ENCODE measurements at places on chromosomes 1 and 21.

- DNase-seq: no peak
Observed at GRCh38 chr1:207904391-207904790, 6.5 kb downstream of the CD34 start.

DNA sequence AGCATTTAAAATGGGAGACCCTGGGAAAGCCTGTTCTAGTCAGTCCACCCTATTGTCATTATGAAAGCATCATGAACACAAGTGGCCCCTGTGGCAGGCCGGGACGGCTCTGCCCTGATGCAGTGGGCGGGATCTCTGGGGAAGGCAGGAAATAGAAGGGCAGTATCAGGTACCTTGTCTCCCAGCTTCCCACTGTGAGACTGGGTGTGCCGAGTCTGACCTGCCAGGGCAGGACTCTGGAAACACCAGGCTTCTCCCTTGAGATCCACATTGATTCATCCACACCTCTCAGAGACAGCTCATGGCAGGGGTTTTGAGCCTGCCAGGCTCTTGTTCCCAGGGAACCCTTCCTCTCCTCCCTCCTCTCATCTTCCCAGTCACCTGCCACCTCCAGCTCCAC is 24.5 kb upstream of the GNPAT start:
- DNase-seq: no peak

DNA sequence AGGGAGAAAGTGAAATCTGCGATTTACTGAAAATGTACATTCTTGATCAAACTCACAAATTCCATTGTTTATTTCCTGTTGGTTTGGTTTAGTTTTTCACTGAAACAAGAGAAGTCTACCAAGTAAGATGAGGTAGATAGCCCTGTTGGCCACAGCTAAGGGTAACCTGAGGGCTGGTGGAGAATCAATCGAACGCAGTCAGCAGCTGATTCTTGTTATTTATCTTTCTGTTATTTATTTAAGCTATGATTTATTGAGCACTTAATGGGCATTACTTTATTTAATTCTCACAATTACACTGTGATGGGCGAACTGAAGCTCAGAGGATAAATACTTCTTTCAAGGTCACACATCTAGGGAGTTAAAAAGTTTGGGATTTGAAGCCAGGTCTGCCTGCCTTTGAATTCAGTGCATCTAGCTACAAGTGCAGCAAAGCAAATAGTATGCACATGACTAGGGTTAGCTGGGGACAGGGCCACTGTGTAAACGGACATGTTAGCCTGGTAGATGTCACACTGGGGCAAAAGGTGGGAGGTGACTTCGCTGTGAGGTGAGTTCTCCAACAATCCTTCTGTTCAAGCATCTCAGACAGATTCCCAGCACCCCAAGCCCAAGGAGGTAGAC is 106.5 kb upstream of the GADD45A start:
- no peak for DNase-seq

GRCh38 chr1:219443763-219444162 is 169.1 kb downstream of the ZC3H11B start:
- no peak for DNase-seq

DNA sequence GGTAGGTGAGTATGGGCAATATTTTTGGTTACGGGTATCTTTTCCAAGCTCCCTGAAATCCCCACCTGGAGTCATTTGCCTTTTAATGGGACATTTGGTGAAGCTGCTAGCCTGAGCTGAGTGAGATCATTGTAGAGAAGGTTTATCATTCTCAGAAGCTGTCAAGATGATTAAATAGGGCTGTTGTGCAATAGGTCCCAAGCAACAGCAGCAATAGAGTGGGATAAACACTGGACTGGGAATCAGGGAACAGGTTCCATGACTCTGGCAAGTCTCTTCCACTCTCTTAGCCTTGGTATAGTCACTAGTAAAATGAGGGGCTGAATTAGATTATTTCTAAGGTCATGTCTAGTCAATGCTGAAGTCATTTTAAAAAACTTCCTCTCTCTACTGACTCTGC is 30.3 kb upstream of the FAM78B start:
- DNase-seq: no peak

DNA sequence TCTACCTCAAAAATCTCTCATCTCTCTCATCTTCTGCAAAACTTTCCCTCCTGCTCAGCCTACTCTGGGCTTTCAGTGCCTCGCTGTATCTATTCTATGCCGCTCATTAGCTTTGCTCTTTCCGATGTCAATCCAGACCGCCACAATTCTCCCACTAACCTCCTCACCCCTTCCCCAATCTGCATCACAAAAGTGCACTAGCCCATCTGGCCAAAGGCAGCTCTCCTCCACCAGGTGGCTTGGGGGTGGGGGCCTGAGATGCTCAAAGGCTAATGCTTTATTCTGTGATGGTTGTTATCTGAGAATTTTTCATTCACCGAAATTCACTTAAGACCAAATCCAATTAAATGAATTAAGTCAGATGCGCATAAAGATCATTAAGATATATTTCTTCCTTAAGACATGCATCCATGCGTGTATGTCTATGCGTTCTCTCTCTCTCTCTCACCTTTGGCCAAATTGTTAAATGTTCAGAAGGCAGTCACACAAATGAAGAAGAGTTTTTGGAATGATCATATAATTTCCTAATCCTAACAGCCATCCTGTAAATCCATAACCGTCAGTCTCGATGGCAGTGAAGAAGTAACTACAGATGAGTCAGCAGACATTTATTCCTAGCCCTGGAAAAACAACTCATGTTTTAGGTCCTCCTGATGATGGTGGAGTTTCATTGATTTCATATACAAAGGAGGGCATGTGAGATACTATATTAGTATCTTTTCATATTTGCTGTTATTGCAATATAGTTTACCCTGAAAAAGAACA is 111.3 kb downstream of the C1orf21 start:
- no peak for DNase-seq

GRCh38 chr1:37811027-37811655 is 3.1 kb upstream of the YRDC start:
- DNase-seq: peak; percentile 90

DNA sequence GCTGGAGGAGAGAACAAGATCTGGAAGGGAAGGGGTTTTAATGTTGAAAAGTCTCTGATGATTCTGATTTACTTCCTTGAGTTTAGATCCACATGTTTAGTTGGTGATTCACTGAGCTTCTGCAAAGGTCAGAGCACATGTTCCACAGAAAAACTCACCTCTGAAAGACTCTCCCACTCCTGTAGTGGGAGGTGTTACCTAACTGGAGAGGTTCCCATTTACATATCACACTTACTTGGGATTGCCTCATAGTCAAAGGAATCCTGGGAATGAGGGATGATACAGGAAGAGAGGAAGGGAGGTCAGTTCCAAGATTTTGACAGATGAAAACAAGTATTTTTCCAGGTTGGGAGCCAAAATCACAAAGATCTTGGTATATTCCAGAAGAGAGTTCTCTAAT is 2.7 kb upstream of the NTNG1 start:
- DNase-seq: no peak

- DNase-seq: no peak
Observed at GRCh38 chr1:31215065-31215570, 24.6 kb downstream of the NKAIN1 start.

- DNase-seq: no peak
Observed at GRCh38 chr1:15717418-15718125, 18.5 kb upstream of the SLC25A34 start.

DNA sequence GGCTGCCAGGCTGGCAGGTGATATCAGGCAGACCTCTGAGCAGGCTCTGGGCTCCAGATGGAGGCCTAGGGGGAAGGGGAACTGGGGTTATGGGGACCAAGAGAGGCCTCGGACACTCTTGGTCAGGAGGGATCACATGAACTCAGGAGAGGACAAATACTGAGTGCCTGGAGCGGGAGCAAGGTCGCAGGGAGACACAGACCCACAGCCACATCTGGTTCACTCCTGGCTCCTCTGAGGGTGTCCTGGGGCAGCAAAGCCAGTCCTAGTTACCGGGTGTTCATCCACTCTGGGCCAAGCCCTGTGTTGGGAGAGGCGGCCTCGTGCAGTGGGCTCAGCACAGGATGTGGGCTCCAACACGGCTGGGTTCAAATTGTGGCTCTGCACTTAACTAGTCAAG is 239.0 kb downstream of the PTPRU start:
- no peak for DNase-seq

GRCh38 chr1:215667761-215668160 is 100.7 kb downstream of the KCTD3 start:
- no peak for DNase-seq

DNA sequence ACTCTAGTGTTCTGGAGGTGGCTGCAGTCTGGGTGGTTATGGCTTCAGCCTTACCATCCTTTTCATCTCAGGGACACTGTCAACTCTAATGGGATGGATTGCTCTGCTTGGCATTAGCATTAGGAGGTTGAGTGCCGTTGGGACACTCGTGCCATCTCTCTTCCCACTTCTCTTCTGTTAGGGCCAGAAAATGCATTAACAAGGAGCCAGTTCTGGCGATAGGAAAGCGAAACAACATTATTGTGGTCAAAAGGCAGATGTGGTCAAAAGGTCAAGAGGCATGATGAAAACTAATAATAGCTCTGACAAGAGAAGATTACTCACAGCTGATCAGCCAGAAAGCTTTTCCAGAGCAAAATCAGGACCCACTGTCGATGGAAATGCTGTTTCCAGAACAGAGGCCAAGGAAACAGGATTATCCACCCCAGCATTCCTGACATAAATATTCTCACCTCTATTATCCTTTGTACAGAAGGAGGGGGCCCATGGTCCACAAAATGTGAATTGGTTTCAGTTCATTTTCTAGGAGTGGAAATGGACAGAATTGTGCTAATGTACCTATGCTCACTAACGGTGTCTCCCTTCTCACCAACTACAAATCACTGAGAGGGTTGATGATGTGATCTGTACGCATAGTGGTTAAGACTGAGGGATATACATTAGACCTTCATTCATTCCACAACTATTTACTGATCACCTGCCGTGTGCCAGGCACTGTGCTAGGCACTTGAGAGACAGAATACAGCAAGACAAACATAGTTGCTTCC is 72.0 kb downstream of the ST6GALNAC5 start:
- no peak for DNase-seq

GRCh38 chr1:229478852-229479251 is 29.3 kb downstream of the NUP133 start:
- DNase-seq: no peak

DNA sequence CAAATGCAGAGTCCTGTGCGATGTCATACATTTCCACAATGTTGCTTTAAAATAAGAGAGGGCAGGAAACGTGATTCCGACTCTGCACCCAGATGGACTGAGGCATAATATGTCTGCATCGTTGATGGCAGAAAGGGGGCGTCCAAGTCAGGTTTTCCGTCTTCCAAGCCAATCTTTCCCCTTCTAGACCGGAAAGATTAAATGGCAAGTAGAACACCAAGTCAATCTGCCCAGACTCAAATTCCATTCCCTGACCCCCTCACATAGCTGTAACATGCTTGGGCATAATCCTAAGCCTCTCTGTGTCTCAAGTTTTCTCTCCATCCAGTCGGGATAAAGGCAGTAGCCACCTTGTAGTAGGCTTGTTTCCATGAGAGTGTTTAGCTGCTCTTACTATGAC is 14.4 kb downstream of the PCP4 start:
- no peak for DNase-seq

GRCh38 chr1:233033361-233033760 is 83.0 kb downstream of the NTPCR start:
- DNase-seq: no peak

DNA sequence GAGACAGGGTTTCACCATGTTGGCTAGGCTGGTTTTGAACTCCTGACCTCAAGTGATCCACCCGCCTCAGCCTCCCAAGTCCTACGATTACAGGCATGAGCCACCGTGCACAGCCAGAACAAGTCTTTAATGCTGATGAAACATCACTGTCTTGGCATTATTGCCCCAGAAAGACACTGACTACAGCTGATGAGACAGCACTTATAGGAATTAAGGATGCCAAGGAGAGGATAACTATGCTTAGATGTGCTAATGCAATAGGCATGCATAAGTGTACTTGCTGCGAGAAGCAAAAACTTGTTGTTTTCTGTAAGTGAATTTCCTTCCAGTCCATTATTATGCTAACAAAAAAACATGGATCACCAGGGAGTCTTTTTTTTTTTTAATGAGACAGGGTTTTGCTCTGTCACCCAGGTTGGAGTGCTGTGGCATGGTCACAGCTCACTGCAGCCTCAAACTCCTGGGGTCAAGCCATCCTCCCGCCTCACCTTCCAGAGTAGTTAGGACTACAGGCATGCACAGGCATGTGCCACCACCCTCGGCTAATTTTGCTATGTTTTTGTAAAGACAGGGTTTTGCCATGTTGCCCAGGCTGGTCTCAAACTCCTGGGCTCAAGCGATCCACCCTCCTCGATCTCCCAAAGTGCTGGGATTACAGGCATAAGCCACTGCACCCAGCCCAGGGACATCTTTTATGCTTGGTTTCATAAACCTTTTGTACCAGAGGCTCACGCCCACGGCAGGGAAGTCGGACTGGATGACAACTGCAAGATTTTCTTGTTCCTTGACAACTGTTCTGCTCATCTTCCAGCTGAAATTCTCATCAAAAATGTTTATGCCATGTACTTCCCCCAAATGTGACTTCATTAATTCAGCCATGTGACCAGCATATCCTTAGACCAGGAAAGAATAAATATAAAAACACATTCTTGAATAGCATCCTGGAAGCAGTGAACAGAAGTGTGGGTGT is 23.1 kb downstream of the RHEX start:
- DNase-seq: no peak

GRCh38 chr1:194833111-194833510 is 1646.7 kb upstream of the B3GALT2 start:
- DNase-seq: no peak

DNA sequence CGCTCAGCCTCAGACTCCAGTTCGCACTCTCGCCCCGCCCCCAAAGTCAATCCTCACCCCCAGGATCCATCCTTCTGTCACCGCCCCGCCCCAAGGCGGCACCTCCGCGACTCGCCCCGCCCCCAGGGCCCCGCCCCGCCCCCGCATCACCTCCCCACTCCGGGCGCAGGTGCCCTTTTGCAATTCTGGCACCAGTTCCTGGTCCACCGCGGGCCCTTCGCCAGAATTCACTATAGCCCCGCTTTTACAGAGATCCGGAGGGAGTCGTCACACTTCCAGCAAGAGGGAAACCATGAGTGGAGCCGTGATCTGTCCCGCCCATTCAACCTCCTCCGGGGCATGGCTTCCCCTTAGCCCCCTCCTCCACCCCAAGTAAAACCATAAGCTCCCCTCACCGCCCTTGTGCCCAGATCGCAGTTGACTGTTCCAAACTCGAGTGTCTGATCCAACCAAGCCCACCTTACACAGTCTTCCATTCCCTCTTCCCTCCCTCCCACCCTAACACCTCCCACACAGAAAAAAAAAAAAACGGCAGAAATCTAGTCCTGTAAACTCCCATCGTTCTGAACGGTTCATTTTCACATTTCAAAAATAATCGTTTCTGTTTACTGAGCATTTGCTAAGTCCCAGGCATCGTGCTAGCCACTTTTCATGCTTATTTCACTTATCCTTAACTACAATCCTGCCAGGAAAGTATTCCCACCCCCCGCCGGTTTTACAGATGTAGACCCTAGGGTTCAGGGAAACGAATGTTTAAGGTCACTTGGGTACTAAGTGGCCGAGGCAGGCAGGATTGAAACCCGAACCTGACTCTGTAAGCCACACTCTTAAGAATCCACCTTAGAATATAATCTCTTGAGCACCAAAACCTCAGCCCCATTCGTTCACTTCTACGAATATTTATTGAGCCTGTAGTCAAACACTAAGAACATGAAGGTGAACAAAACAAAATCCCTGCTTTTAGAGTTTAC is 1.3 kb upstream of the DNAJC16 start:
- peak; percentile 64 for DNase-seq

GRCh38 chr1:30511991-30512913 is 211.1 kb downstream of the MATN1 start:
- DNase-seq: no peak

- no peak for DNase-seq
Observed at GRCh38 chr1:238005116-238005515, 114.4 kb upstream of the ZP4 start.

GRCh38 chr1:24159366-24159765 is 16.4 kb upstream of the IL22RA1 start:
- no peak for DNase-seq

Measured in erythroblast (primary cell).